ENCODE measurements at places on chromosomes 7 and 10.

- DNase-seq: peak; percentile 76
These were observed 1277.1 kb downstream of the GATA3 start for GRCh38 chr10:9331583-9332008.

DNA sequence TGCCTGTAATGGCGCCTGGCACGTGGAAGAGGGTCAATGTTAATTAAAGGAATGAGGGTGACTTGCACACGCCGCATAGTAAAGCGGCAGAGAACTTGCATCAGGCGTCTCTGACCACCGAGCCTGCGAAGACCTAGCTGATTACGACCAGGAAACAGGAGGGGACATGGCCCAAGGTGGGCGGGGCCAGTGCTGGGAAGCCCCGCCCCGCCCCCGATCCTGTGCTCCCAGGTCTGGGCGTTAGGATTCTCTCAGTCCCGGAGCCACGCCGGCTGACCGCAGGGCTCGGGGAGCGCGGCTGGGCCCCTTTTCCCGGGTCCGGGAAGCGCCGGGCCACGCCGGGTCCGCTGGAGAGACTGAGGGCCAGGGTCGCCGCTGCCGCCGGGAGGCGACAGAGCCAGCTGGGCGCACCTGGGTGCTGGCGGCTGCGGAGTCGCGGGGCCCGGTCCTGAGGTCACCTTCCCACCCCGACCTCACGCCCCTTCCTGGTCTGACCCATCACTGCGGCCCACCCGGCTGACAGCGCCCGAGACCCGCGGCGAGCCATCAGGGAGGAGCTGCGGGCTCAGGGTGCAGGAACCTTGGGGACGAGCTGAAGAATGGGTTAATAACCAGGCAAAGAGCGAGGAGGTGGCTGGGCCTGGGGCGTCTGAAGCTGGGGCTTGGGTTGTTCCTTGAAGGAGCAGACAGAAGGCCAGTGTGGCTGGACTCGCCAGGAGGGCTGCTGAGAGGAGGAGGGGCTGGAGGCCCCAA is 23.0 kb upstream of the GRID1 start:
- peak; percentile 42 for DNase-seq

DNA sequence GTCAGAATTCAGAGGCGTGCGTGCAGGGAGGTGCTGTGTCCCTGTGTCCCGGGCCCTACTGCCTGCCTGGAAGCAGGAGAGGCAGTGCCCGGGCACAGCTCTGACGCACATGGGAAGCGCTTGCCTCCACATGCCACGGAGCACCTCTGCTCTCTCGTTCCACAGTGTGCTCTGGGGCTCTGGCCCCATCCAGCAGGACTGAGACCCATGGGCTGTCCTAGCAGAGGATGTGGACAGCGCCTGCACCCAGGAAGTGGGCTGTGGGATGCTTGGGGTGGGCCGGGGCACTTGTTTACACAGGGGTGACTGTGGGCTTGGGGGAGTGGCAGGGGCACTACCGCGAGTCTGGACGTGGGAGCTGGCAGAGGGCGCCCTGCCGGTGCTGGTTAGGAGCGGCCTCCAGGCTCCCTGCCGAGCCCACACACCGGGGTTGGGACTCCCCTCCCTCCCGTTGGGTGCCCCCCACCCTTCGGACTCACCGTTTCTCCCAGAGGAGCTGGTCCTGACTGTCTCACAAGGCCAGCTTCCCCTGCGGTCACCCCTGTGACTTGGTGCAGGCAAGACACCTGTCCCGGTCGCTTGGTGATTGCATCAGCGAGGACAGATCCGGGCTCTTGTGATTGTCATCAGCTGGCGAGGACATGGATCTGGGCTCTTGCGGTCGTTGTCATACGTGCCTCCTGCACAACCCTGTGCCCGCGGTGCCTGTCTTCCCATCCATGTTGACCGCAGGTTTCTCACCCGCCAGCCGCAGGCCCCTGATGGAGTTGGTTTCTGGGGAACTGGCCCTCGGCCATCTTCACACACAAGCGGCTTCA is 83.1 kb downstream of the NKX6-2 start:
- no peak for DNase-seq

- no peak for DNase-seq
These were observed 35.1 kb downstream of the ZNF438 start for GRCh38 chr10:30996481-30997005.

- no peak for DNase-seq
These were observed 93.8 kb upstream of the SVIL start for GRCh38 chr10:29728541-29729049.

DNA sequence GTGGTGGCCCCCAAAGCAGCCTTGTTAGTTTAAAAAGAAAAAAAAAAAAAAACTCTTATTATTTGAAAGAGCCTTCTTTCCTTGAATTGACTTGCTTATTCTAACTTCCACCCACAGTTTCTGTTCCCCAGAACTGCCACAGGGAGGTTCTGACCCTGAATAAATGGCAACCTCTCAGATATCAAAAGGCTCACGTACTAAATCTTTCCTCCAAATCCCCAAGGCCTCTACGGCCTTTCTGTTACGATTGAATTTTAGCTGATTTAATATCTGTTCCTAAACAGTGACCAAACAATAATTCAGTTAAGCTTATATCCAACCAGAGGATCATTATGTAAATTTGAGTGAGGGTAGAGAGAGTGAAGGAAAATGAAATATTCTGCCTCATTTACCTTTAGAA is 482.8 kb downstream of the GFRA1 start:
- no peak for DNase-seq

DNA sequence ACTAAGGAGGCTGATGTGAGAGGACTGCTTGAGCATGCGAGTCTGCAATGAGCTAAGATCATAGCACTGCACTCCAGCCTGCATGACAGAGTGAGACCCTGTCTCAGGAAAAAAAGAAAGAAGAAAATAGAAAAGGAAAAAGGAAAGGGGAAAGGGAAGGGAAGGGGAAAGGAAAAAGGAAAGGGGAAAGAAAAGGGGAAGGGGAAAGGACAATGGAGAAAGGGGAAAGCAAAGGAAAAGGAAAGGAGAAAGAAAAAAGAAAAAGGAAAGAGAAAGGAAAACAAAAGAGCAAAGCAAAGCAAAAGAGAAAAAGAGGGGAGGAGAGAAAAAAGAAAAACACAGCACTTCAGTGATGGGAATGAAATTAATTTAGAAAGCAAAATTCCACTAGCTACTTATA is 179.3 kb downstream of the SRPK2 start:
- no peak for DNase-seq

GRCh38 chr7:73738220-73738611 is 386 bp downstream of the ABHD11 start:
- peak; percentile 78 for DNase-seq

- DNase-seq: no peak
These were observed 1004.0 kb downstream of the ANKRD7 start for GRCh38 chr7:119228482-119228881.

DNA sequence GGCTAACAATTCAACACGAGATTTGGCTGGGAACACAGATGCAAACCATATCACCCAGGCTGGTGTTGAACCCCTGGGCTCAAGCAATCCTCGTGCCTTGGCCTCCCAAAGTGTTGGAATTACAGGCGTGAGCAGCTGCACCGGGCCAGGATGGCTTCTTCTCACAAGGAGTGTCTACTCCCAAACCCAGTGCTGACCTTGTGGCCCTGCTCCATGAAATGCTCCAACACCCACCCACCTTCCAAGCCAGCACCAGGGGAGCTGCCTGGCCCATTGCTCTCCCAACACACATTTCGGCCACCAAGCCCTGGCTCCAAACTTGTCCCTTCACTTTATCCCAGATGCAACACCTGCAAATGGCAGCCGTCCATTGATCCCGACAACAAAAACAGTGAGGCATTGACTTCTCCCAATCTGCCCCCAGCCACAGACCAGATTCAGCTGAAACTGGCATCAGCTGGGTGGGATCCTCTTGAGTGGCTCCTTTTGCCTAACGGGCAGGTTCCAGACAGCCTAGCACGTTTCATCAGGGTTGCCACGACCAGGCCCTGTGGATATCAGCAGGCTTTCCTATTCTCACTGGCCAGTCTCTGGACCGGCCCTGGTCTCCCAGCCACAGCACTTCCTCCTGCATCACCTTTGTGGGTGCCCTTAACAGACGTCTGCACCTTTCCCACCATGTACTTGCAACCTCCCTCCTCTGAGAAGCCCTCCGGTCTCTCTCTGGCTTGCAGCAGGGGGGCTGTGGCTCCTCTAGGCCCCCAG is 105.7 kb upstream of the CARD11 start:
- no peak for DNase-seq

DNA sequence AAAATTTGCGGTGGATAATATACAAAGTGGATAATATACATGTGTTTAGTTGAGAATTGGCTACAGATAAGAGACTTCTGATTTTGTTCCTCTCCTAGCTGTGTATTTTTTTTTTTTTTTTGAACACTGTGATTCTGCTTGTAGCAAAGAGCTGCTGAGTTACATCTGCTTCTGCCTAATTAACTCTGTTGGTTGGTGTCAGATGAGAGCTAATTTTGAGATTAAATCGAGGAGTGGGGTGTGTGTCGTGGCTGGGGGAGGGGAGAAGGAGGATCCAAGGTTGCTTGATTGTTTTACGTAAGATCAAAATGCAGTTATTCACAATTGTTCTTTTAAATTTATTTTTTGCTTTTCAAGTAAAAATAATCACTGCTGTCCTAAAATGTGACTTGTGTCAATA is 11.3 kb downstream of the KAT6B start:
- no peak for DNase-seq

GRCh38 chr10:80064120-80064886 is 14.2 kb upstream of the TMEM254 start:
- no peak for DNase-seq

- DNase-seq: peak; percentile 45
These were observed 63.9 kb upstream of the ECHDC3 start for GRCh38 chr10:11678074-11678793.

GRCh38 chr10:24792638-24793037 is 69.0 kb upstream of the ARHGAP21 start:
- no peak for DNase-seq

DNA sequence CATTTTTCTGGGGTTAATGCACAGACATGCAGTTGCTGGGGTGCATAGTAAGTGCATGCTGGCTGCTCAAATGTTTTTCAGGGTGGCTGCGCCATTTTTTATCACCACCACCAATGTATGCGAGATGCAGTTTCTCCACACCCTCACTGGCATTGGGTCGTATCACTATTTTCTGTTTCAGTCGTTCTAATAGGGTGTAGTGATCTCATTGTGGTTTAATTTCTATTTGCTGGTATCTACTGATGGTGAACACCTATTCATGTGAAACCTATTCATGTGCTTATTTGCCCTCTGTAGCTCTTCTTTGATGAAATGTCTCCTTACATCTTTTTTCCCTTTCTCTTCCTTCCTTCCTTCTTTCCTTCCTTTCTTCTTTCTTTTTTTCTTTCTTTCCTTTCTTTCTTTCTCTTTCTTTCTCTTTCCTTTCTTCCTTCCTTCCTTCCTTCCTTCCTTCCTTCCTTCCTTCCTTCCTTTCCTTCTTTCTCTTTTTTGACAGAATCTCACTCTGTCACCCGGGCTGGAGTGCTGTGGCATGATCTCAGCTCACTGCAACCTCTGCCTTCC is 84.3 kb downstream of the ELFN1 start:
- DNase-seq: no peak

DNA sequence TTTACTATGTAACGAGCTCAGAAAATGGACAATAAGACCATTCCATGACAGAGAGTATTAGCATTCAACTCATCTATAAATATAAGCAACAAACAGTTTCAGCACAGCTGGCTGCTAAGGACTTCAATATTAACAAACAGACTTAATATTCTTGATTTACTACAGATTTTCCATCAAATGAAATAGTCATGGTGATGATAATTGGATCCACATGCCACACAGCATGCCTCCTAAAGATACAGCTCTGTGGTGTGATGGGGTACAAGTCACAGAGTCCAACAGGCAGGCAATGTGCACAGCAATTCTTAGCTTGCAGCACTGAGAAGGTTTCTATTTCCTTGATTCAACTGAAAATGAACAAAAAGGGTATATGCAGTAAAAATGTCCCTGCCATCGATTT is 54.0 kb downstream of the DOCK4 start:
- peak; percentile 43 for DNase-seq

- DNase-seq: no peak
These were observed 32.2 kb downstream of the HACD1 start for GRCh38 chr10:17585016-17585415.

- DNase-seq: no peak
These were observed 145.0 kb downstream of the ADAM12 start for GRCh38 chr10:126243306-126243705.

GRCh38 chr10:132788180-132788830 is 2.4 kb upstream of the NKX6-2 start:
- peak; percentile 17 for DNase-seq

DNA sequence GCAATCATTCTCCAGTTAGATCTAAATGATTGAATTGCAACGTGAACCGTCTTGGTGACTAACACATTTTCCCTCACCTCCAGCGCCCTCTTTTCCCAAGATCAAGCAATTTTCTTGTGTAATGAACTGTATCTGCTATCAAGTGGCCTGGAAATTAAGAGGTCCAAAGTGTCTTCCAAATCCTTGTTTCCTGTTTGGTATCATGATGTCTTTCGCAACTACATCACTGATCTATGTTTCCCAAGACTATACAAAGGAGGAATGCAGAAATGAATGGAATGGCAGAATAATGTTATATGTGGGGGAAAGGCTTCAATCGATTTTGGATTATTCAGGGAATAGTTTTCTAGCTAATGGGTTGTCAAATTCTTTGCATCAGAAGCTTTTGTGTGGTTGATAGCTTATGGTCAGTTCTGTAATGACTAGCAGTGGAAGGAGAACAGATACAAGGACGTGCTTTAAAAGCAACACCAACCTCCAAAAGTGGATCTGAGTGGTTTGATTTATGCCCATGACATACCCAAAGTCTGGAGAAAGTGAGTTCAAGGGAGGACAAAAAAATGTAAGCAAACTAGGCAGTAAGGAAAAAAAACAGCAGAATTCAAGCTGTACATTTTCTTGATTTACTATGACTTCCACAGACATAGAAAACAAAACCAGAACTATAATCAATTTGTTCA is 14.6 kb upstream of the ZEB1 start:
- DNase-seq: peak; percentile 48

- no peak for DNase-seq
These were observed 84.5 kb downstream of the CARD11 start for GRCh38 chr7:2959103-2959680.

DNA sequence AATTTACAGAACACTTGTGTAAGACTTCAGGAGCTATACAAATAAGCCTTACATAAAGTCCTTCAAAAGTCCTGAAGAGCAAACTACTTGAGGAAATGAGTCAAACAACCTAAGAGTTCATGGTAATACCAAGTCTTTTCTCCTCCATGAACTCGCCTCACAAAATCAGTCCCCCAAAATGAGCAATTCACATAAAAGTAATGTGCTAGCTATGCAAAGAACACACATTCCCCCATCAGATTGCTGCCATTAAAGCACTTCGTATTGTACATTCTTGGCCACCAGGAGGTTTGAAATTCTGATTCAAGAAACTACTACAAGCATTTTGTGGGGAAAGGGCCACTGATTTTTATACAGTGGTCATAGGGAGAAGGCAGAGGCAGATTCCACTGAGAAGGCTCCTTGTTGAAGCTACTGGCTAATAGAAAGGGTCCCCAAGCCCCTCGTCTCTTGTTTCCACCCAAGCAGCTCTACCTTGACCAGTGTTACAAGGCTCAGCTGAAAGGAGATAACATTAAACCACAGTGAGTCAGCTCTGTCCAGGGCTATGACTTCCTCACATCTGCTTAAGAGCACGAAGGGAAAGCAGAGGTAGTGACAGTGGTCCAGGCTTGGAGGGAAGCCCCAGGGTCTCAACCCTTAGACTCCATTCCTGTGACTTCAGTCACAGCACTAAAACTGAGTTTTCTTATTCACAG is 115.2 kb upstream of the CDK1 start:
- no peak for DNase-seq

- no peak for DNase-seq
These were observed 34.7 kb downstream of the A1CF start for GRCh38 chr10:50850578-50851230.

GRCh38 chr10:12308736-12309375 is 40.5 kb upstream of the CAMK1D start:
- DNase-seq: no peak

- DNase-seq: peak; percentile 73
These were observed 78.4 kb downstream of the IPMK start for GRCh38 chr10:58189269-58189668.

All from adipocyte (in vitro differentiated cells).